ENCODE measurements at places on chromosomes 6 and 20. TPM values are rescaled to one million over a fixed set of nuclear protein-coding genes. Genes with fewer than 3 reads are reported as not detected.

The PPT2 gene
- polyA plus RNA-seq, result 10.0 TPM

The CFAP206 gene
- not detected for polyA plus RNA-seq

The COL21A1 gene
- not detected for polyA plus RNA-seq

The SMIM8 gene
- polyA plus RNA-seq, result 16.2 TPM

The RIPPLY2 gene
- polyA plus RNA-seq, result not detected

The BANF2 gene
- polyA plus RNA-seq, result not detected

The HFE gene
- polyA plus RNA-seq, result 4.8 TPM

The PRICKLE4 gene
- not detected for polyA plus RNA-seq

The POU5F1 gene
- not detected for polyA plus RNA-seq

The CDSN gene
- not detected for polyA plus RNA-seq

The CRISP3 gene
- not detected for polyA plus RNA-seq

The DCDC2 gene
- polyA plus RNA-seq, result not detected

The SPEF1 gene
- polyA plus RNA-seq, result not detected

The MDN1 gene
- polyA plus RNA-seq, result 8.6 TPM

The TCP11 gene
- not detected for polyA plus RNA-seq

The CGA gene
- polyA plus RNA-seq, result not detected

The HLA-DQA1 gene
- polyA plus RNA-seq, result 3.2 TPM

The FBXO9 gene
- polyA plus RNA-seq, result 57.3 TPM

The HMGCLL1 gene
- polyA plus RNA-seq, result not detected

The GPX6 gene
- polyA plus RNA-seq, result not detected

The RBM24 gene
- 0.74 TPM for polyA plus RNA-seq

The PACRG gene
- polyA plus RNA-seq, result not detected

The GATA5 gene
- polyA plus RNA-seq, result not detected

The MDFI gene
- polyA plus RNA-seq, result not detected

The TMEM244 gene
- 3.2 TPM for polyA plus RNA-seq

The TPD52L1 gene
- polyA plus RNA-seq, result 0.18 TPM

The WFDC5 gene
- not detected for polyA plus RNA-seq

The ARFGEF3 gene
- not detected for polyA plus RNA-seq

The SAMD3 gene
- polyA plus RNA-seq, result 220 TPM

The ZSCAN26 gene
- 15.8 TPM for polyA plus RNA-seq

The TUBB2A gene
- 7.3 TPM for polyA plus RNA-seq

The SSR1 gene
- polyA plus RNA-seq, result 178 TPM

The SLC35F1 gene
- not detected for polyA plus RNA-seq

The KCNS1 gene
- polyA plus RNA-seq, result not detected

The PPP1R14C gene
- polyA plus RNA-seq, result 0.76 TPM

Data from CD8-positive, alpha-beta memory T cell (primary cell).